ENCODE measurements at places on chromosomes 6 and 20.

- no peak for DNase-seq
These were observed 28.2 kb downstream of the SNX5 start for GRCh38 chr20:17940224-17940971.

DNA sequence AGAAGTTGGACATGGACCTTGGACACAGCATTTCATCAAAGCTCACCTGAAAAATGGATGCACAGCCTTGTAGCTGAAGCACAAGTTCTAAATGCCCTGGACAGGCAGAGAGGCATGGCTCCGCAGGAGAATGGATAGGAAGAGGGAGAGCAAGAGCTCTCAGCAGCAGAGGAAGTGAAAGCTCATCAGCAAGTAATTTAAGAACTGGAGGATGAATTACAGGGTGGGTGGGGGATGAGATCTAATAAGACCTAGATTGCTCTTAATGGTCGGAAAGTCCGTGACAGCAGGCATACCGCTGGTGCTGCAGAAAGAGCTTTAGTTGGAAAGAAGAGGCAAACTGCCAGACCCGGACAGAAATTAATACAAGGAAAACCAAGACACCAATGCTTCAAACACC is 37.3 kb upstream of the SAYSD1 start:
- no peak for DNase-seq

DNA sequence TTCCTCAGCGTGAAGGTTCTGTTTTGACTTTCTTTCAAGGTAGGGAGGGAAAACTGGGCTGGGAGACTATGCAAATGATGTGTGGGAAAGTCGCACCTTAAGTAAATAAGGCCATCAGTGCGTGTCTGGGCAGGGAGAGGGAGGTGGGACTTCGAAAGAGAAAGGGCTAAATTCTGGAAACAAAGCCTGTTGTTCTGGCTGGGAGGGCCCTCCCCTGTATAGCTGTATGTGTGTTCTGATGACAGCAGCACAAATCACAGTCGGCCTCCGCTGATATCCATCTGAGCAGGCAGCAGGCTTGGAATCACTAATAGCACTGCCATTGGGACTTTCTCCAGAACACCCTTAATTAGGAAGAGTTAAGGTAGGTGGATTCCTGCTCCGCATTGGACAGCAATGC is 19.2 kb downstream of the JAG1 start:
- no peak for DNase-seq

GRCh38 chr20:58697201-58697866 is 4.7 kb downstream of the NPEPL1 start:
- no peak for DNase-seq

GRCh38 chr6:165769401-165769800 is 106.4 kb upstream of the PDE10A start:
- no peak for DNase-seq

- no peak for DNase-seq
These were observed 6.9 kb upstream of the ADGRB3 start for GRCh38 chr6:68628161-68628560.

- DNase-seq = no peak
These were observed 102.4 kb upstream of the SPTLC3 start for GRCh38 chr20:12906361-12906760.

DNA sequence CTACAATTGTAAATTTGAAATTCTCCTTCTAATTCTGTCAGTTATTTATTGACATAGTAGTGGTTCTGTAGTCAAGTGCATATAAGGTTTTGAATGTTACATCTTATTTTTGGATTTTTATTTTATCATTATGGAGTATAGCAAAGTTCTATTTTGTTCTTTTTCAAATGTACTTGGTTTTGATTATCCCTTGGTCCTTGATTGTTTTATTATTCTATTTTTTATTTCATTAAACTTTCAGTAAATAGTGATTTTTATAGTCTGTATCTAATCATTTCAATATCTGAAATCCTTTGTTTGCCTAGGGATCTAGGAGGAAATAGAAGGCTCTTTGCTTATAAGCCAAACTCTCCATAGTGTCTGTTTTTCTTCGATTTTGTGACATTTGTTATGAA is 87.8 kb downstream of the HFE start:
- no peak for DNase-seq

- DNase-seq = no peak
These were observed 49.9 kb downstream of the CDH4 start for GRCh38 chr20:61301711-61302525.

DNA sequence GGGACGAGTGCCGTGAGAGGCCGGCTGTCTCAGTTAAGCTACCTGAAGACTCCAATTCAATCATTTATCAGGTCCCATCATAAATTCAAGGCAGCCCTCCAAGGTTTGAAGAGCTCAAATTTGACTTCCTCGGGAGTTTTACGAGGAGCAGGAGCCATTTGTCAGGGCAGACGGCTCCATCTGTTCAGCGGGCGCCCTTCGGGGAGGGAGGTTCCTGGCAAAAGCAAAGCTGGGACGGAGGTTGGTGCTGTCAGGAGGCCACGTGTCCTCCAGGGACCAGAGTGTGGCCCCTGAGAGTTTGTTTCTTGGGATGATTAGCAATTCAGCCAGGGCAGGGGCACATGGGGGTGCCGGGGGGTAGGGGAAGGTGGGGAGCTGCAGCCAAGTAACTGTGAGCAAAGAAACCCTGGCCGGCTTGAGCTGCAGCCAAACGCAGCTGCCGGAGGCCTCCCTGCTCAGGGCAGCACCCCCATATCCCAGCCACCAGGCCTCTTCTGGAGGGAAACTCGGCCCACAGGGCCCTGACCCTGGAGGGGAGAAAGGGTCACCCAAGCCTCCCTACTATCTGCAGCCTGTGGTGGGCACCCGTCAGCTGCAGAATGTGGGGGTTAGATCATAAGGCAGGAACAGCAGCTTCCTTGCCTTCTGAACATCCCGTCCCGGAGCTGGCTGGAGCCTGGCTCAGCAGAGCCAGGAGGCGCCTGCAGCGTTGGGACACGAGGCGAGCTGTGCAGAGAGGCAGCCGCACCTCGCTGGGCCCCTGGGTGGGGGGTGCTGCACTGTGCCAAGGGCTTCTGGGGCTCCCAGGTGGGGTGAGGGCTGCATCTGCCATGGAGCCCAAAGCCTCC is 63.6 kb upstream of the GATA5 start:
- DNase-seq = no peak

- no peak for DNase-seq
These were observed 15.5 kb downstream of the EEF1E1 start for GRCh38 chr6:8086755-8087306.

DNA sequence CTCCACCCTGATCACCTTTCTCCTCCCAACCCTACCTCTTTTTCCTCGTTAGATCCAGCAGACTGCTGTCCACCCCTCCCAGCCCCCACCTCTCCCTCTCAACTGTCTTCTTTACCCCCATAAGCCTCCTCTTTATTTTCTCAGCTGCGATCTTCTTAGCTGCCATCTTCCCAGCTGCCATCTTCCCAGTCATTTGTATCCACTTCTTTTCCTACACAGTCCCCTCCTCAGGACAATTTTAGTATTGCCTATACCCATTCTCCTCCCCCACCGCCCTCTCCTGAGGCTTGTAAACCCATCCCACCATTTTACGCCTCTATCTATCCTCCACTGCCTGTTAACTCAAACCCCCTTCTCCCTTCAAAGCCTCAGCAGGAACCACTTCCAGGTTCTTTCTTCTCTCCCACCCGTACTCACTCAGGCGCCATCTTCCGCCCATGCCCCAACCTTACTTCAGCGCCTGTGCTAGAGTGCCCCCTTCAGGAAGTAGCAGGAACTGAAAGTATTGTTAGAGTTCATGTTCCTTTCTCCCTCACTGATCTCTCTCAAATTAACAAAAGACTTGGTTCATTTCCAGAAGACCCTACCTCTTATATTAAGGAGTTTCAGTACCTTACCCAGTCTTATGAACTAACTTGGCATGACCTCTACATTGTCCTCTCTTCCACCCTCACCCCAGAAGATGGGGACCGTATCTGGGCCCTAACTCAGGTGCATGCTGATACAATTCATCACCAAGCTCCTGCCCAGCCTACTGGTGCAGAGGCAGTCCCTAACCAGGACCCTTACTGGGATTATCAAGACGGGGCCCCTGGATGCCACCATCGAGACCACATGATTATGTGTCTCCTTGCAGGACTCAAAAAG is 236.0 kb downstream of the ADGRG6 start:
- no peak for DNase-seq

GRCh38 chr6:106103728-106104109 is 17.6 kb downstream of the PRDM1 start:
- no peak for DNase-seq

GRCh38 chr6:118216751-118217150 is 309.7 kb downstream of the SLC35F1 start:
- DNase-seq = no peak

DNA sequence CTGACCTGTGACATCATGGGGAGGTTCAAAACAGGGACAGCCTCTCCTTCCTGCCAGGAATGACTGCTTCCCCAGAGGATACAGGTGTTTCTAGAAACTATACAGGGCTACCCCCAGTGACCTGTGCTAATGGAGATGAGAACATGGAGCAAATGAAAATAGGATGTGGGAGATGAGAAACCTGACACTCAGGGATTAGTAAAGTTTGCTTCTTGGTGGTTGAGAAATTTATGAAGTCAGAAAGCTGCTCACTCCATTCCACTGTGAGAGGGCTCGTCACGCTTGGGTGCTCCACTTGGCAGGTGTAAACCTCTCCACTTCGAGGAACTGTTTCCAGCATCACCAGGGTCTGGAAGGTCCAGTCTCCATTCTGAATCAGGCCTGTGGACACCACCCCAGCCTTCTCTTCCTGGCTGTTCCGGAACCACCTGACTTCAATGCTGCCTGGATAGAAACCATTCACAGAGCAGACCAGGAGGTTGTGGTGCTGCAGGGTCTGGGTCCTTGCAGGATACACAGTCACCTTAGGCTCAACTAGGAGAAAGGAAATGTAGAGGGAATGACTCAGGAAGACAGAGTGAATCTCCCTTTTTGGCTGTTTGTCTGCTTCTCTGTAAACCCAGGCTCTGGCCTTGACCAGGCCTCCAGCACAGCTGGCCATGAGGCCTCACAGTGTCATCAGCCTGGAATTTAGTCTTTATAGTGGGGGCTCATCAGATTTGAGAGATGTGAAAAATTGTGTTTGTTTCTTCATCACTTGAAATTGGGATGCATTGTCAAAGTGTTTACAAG is 10.8 kb downstream of the HLA-DRB5 start:
- no peak for DNase-seq

GRCh38 chr20:48735112-48735511 is 92.7 kb downstream of the PREX1 start:
- no peak for DNase-seq

DNA sequence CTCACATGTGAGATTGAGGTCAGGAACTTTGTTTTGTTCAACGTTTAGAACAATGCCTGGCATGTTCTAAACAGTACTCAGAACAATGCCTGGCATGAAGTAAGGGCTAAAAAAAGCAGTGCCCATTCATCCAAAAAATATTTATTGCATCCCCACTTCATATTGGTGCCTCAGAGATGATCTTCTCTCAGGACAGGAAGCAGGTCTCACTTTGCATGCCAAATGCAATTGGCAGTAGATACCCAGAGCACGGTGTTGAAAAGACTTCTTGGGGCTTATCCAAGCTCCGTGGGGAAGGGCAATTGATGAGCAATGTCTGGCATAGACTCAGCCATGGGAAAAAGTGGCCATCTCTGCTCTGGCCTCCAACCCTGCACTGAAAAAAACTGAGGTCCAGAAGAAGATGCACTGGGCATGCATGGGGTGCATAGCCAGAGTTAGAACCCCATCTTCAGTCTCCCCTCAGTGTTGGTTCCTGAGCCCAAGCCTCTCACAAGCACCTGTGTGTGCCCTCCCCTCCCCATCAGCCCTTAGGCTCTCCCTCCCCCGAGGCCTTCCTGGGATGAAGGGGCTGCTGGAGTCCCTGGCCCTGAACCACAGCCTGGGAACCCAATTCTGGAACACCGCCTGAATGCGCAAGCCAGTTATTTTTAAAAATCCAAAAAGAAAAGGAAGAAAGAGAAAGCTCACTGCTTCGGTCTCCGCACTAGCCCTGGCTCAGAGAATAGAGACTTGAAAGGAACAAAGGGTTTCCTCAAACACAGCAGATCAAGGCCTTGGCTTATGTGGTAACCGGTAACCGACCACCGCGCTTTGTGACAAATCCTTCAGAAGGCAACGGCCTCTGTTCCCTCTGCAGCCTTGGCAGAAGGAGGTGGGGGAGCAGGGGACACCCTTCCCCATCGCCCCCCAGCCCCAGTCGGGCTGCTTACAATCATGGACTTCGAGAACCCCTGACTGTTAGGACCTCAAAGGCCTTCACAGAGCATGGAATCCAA is 78.5 kb upstream of the SIRPA start:
- DNase-seq = no peak
